Non-pigmented ciliary epithelial cell (primary cell): ENCODE measurements at places on chromosomes 7 and 10.
A peak's percentile ranks its signal among the peaks of the same experiment; 100 is the strongest.

- no peak for DNase-seq
Observed at GRCh38 chr10:46220872-46221538, 65.8 kb upstream of the ANTXRL start.

DNA sequence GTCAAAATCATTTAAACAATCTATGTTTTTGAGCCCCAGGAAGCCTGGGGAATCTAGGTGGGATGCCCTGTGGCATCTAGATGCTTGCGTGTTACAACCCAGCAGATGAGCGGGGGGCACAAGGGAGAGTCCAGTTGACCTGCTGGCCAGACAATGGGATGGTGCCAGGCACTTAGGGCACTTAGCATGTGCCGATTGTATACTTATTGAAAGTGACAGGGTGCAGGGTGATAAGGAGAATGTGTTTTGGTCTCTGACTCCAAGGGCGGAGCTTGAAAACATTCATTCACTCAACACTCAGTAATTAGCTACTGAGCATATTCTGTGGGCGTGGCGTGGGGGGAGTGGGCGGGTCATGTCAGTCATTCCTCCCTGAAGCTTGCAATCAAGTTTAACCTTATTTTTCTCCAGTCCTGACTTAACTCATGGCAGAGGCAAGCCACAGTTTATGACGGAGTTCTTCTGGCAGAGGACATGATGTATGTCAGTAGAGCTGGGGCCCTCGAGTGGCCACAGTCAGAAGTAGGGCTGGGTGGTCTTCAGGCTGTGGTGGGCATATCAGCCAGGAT lies 115.1 kb downstream of the PRKCQ start:
- DNase-seq = no peak

DNA sequence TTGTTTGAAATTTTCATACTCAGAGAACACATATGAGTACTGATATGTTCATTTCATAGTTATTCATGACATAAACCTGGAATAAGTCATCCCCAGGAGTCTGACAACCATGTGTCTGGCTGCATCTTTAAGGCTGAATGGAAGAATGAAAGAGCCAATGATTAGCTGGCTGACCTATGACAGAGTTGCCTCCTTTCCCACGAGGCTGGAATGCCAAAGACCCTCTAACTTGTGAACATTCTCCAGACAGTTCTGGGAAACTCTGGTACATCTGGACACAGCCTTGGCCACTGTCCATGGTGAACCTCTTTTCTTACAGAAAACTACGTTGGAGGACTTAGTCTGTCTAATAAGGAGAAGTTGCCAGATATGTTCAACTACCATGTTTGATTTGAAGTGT lies 380.8 kb upstream of the MKI67 start:
- no peak for DNase-seq

DNA sequence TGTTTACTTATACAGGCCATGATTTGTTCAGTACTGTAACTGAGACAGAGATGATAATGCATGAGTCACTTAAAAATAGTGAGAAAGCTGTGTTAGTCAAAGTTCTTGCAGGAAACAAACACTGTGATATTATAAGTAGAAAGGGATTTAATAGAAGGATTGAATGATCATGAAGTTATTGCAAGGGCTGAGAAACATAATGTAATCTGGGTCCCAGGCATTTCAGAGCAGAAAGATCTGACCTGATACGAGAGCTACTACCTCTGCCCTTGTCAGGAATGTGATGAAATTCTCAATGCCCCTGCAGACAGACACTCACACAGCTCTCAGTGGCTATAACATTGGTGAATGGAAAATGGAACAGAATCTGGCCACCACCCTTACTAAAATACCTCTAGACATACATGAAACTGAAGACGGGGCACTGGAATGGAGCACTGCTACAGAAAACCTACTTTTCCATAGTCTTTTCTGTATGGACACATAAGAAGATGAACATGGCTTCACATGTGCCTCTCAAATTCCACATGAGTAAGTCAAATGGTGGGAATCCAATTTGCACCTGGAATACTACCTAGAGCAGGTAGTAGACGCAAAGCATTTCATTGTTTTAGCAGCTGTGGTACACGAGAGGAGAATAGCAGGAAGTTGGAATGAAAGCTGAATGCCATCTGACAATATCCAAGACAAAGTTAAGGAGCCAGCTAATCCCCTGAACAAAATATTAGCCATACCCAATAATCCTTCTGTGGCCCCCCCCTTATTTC lies 19.1 kb upstream of the VWDE start:
- no peak for DNase-seq

DNA sequence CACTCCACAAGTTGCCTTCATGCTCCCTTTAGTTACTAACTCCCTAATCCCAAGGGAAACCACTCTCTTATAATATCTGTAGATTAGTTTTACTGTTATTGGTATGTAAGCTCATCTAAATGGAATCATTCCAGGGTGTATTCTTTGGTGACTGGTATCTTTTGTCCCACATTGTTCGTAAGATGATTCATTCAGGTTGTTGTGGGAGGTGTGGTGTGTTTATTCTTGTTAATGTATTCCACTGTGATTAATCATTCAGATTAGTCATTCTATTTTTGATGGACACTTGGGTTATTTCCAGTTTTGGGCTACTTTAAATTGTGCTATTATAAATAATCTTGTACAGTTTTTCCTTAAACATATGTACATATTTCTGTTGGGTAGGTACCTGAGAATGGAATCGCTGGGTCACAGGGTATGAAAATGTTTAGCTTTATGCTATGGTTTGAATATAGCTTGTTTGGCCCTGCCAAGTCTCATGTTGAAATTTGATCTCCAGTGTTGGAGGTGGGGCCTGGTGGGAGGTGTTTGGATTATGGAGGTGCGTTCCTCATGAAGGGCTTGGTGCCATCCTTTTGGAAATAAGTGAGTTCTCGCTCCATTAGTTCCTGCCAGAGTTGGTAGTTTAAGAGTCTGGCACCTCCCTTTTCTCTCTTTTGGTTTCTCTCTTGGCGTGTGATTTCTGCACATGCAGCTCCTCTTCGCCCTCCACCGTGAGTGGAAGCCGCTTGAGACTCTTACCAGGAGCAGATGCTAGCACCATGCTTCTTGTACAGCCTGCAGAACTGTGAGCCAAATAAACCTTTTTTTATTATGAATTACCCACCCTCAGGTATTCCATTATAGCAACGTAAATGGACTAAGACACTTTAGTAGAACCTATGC lies 13.8 kb downstream of the BTRC start:
- peak; percentile 71 for DNase-seq

DNA sequence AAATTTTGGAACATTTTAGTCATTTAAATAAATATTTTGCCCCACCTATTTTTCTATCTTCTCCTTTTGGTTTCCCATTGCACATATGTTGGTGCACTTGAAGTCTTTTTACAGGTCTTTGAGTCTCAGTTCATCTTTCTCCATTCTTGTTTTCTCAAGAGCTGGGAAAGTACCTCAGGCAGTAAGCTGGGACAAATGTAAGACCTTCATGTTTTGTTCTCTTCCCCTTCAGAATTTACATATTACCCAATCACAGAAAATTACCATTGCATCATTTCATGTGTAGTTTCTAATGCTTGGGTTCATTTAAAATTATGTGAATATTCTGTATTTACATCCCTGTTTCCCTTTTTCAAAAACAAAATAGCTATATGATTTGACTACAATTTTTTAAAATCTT lies 1150.0 kb upstream of the POT1 start:
- no peak for DNase-seq

GRCh38 chr7:82164813-82165212 lies 278.8 kb downstream of the CACNA2D1 start:
- DNase-seq = peak; percentile 43

DNA sequence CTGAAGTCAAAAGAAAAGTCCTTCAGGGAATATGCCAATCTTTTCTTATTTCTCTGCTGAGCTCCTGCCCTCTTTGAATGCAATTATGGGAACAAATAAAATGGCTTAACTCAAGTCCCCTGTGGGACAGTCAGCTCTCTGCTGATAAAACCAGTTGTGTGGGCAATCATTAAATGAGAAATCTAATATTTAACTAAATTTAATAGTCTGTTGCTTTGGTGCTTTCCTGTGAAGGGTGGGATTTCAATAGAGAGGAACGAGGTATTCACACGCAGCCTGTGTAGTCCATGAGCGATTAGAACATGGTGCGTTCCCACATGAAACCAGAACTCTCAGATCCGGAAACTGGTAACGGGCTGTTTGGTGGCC lies 138.4 kb downstream of the PAXIP1 start:
- DNase-seq = no peak

DNA sequence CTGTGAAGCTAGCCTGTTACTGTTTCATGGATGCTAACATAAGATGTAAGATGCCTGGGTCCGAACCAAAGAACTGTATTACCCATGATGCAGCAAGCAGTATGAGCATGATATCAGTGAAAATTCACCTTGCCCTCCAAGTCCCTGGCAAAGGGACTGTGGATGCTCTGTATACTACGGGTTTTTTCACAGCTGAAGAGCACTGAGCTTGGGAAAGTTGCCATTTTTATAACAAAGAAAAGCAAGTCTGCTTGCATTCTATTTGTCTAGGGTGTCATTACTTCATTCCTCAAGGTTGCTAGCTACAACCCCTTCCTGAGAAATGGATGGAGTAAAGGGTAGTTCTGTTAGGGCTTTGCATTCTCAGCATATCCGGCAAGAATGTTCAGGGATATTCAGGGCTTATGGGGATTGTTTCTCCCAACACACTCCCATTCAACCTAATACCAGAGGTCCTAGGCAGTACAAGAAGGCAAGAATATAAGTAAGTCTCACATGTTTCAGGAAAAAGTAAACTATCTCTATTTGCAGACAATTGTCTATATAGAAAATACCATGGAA lies 5.1 kb upstream of the GPR22 start:
- no peak for DNase-seq

- DNase-seq = no peak
Observed at GRCh38 chr7:88224601-88225275, 4.9 kb upstream of the SRI start.

DNA sequence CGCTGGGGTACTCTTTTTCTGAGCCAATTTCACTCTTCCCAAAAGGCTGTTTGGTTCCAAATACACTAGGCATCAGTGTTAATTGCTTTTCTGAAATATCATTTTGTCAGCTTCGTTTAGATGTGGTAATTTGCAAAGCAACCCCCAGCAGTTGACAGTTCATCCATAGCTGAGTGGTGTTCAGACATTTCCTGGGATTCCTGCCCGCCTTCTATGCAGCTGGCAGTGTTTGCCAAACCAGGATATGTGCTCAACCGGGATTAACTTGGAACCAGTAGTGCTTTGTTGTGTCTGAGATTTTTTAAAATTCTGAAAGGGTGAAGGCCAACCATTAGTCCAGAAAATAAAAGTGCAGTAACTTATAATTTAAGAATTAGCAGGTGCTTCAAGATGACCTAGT lies 25.2 kb upstream of the MKLN1 start:
- no peak for DNase-seq

- no peak for DNase-seq
Observed at GRCh38 chr10:33638891-33639290, 304.4 kb upstream of the NRP1 start.

- no peak for DNase-seq
Observed at GRCh38 chr7:88480271-88480670, 173.6 kb upstream of the STEAP4 start.

DNA sequence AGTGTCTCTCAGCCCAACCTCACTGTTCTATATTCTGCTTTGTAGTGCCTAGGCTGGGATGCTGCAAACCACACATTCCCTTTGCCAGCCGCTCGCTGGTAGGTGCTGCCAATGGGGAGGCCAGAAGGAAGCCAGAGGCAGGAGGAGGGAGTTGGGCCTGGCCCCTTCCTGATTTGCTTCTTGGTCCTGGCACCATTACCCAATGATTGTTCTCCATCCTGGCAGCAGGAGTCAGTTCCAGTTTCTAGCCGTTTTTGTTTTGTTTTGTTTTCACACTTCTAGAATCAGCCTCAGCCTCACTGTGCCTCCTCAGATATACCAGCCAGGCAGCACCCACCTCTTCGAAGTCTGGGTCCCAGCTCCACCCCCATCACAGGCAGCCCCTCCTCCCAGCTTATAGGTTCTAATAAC lies 27.4 kb upstream of the LOXL4 start:
- DNase-seq = no peak

DNA sequence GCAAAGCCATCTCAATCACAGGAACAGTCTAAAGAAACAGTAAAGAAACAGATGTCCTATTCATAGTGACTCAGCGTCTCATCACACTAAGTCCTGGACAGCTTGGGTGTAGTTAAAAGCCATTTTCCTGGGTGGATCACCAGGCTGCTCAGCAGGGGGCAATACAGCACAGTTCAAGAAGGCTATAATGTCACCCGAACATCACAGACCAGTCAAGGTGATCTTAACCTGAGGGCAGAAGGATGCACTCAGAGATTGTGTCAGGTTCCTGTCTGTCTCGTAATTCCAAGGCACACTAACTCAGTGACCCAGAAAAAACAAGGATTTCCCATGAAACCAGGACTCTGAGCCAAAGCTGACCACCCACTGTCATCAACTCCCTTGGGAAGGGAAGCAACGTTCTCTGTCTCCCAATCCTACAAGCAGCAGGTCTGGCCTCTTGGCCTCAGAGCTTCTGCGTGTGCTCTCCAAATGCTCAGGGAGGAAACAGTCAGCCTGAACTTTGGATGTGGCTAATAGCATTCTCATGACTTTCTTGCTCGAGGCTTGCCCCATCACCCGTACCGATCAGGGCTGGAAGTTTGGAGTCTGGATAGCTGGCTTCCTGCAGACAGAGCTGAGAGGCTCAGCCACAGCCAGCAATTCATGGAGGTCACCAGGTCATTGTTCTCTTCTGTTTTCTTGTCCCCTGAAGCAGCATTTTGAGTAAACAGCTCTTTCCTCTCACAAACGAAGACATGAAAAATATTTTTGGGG lies 90.4 kb upstream of the FAM171A1 start:
- no peak for DNase-seq

GRCh38 chr10:71970331-71970730 lies 6.1 kb downstream of the CHST3 start:
- DNase-seq = no peak

DNA sequence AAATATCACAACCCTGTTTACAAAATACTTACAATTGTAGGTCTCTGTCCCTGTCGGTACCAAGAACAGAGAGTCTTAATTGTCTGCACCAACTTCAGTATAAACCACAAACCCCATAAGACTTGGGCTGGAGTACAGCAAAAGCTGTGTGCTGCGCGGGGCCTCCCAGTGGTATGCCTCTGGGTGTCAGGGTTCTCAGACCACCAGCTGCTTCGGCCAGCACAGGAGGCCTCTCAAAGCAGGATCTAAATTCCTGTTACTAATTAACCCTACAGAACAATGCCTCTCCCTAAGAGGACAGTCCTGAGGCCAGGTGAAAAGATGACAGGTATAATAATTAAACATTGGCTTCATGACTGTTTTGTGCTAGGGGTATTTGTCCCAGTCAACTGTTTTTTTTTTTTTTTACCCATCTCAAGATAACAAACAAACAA lies 957 bp upstream of the SVIL start:
- no peak for DNase-seq

- DNase-seq = no peak
Observed at GRCh38 chr10:339038-339391, 203.8 kb downstream of the ZMYND11 start.
